ENCODE measurements at places on chromosomes 12 and 14.

DNA sequence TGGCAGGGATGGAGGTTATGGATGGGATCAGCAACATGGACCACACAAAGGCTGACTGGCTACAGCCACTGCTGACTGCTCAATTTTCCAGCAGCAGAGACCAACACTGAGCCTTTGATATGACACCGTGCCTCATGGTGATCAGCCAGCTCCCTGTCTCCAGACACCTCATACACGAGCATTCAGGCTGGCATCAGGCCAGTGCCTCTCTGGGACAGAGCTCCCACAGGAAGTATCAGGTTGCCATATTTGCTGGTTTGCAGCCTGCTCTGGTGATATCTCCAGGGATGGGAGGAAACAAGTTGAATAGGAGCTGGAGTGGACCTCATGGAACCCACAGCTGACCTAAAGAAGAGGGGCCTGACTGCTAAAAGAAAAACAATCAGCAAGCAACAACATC is 471.2 kb upstream of the ATXN7L3B start:
- DNase-seq, result no peak

DNA sequence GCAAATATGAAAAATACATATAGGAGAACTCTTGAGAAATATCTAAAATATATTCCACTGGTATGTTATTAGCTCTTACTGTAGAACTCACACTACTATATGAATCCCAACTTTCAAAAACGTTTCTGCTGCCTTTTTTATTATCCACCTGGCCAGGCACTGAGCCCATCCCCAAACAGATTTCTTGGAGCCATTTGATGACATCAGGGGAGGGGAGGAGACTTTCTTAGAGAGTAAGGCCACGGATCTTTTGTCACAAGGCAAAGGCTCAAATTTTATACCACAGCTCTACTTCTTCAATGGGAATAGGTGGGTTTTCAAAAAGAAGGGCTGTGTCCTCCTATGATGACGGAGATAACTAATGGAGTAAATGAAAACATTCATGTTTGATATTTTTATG is 83.0 kb downstream of the SLC25A21 start:
- DNase-seq, result no peak

DNA sequence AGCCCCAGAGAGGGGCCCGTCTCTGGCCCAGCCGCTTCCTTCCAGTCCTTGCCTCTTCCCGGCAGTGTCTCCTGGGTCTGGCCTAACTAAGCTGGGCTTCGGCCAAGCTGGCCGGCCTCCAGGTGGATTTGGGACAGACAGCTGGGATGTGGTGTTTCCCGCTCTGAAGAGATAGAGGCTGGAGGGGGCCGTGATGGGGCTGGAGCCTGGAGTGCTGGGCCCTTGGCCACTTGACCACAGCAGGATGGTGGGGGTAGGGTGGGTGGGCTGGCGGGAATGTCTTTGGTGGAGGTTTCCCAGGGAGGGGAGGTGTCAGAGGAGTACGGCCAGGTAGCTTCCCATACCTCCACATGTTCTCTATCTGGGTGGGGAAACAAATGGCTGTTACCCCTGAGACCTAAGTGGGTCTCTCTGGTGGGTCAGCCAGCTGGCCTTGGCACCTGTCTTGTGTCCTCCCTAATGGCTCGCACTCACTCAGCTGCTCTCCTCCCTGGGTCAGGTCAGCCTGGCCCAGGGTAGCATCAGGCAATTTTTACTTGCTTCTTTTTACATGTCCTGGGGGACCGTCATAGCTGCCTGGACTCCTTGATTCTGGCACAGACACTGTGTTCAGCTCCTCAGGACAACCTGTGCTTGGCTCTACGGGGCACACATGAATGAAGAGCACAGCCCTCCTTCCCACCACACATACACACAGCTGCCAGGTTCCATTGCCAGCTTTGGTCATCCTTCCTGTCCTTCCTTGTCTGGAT is 19.8 kb upstream of the PGF start:
- DNase-seq, result no peak

GRCh38 chr14:102084931-102085330 is 1.9 kb downstream of the HSP90AA1 start:
- DNase-seq, result no peak

Measured in hematopoietic multipotent progenitor cell treated with erythropoietin and hydrocortisone succinate and interleukin-3 and kit ligand, for 8 days (in vitro differentiated cells).